ENCODE measurements at places on chromosomes 2 and 18.

DNA sequence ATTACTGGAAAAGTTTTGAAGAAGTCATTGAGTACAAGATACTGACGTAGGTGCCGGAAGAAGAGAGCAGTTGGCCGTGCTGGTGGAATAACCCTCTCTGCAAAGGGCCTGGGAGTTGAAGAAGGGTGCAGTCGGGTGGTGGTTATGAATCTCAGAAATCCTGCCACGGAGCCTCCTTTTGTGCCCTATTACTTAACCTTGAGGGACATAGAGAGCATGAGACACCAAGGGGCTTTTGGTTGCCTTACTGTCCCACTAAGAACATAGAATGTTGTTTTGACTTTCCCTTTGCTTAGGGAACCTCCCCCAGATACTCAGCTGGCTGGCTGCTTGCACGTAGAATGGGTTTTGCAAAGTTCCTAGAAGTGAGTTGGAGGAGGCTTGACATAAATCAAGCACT, 1.3 kb upstream of the CD28 start:
- DNase-seq, result peak; percentile 43

DNA sequence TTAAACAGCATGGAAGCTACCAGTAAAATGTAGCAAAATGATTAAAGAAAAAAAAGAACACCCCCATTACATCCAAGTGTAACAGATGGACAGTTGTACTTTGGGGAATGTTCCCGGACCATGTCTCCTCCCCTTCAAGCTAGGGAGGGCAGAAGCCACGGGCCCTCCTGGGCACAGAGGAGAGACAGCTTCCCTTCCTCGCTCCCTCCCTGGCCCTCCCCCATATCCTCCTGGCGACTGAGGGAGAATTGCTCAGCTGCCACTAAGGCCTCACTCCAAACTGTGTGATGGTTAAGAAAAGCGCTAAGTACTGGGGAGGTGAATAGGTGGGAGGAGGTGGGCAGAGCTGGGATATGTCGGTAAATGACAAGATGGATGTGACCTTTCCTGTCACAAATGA, 358.0 kb downstream of the HRH4 start:
- no peak for DNase-seq

- no peak for DNase-seq
Measured at GRCh38 chr2:174344716-174345461, 10.1 kb downstream of the SP9 start.

- DNase-seq, result no peak
Measured at GRCh38 chr2:19484736-19485135, 126.3 kb upstream of the OSR1 start.

- no peak for DNase-seq
Measured at GRCh38 chr2:231387904-231388724, 7.4 kb upstream of the B3GNT7 start.

DNA sequence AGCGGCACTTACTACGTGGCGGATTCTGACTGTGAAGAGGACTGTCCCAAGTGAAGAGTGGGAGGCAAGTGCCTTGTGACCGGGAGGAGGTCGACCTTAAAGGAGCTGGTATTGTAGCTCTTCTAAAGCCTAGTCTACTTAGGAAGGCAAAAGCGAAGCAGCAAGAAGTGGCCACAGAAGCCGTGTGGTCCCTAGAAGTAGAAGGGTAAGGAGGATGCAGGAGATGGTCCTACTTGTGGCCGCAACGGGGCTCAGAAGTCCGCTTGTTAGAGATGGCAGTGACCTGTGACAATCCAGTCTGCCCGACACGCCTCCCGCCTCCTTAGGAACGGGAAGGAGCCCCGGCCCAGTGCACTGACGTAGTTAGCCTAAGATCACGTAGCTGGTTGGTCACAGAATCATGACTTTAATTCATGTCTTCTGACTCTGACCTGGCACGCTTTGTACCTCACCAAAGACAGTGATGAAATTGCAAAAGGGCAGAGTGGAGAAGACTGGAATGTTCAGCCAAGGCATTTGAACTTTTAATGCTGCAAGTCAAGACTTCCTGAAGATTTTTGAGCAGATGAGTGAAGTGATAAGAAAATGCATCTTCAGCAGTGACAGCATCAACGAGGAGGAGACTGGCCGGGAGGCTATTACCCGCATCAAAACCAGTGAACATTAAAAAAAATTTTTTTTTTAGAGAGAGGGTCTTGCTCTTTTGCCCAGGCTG, 749 bp upstream of the EIF2AK3 start:
- peak; percentile 68 for DNase-seq

DNA sequence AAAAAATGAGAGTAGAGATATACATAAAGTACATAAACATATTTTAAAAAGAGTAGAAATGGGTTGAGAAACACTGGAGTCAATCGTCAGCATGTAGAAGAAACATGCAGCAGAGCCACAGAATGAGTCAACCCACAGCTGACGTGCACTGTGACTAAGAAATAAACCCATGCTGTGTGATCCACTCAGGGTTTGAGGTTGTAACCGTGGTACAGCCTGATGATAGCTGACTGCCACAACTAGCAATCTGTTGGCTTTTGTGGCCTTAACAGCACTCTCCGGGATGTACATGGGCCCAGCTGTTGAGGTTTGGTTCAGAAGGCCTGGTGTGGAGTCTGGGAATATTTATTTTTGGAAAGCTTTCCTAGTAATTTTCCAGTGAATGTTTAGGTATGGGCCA, 554.4 kb upstream of the MEX3C start:
- DNase-seq, result no peak

GRCh38 chr2:137838255-137839092, 125.8 kb upstream of the HNMT start:
- no peak for DNase-seq

GRCh38 chr18:57997820-57998219, 46.2 kb upstream of the NEDD4L start:
- no peak for DNase-seq

DNA sequence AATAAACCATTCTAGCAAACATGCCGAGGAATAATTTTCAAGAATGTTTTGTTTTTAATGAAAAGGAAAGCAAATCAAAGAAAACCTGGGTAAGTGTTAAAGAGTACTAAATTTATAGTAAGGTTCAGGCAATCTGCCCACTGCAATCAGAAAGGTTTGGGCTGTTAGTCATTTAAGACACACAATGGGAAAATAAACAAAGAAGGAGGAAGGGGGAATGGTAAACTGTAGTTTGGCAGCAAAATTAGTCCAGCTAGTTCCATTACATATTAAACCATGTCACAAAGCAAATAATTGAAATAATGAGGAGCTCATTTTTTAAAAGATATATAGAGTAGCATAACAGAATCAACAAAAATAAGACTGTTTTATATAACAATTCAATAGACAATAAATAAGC, 87.5 kb upstream of the COPS8 start:
- no peak for DNase-seq

DNA sequence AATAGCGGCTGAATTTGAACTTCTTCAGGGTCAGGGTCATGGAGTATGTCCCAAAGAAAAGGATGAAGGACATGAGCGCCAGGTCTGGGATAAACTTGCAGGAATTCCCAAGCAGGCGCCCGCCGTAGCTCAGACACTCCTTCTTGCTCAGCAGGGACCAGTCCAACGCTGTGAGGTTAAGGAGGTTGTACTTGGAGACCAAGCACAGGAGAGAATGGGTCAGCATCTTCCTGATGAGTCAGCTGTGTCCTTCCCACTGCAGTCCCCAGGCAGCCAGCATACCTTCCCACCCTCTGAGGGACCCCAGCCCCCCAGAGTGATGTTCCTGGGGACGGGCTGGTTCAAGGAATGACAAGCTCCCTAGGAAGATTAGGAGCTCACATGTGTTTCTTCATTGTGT, 40.9 kb downstream of the MTHFD2 start:
- DNase-seq, result no peak

DNA sequence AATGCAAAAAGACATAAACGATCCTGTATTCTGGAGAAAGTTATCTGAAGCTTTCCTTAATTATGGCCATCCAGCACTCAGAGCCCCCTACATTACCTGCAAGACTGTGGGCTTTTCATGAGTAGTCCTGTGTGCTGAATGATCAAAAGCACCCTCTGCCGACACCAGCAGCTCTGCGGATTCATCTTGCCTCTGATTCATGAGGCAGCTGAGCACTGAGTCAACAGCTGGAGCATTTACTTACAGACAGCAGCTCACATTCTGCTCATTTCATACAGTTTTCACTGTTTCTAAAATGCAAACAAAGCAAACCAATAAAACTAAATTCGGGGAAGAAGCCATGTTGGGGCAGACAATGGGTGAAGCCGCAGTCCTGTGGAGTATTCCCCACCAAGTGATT, 886.5 kb downstream of the CNTNAP5 start:
- DNase-seq, result no peak

DNA sequence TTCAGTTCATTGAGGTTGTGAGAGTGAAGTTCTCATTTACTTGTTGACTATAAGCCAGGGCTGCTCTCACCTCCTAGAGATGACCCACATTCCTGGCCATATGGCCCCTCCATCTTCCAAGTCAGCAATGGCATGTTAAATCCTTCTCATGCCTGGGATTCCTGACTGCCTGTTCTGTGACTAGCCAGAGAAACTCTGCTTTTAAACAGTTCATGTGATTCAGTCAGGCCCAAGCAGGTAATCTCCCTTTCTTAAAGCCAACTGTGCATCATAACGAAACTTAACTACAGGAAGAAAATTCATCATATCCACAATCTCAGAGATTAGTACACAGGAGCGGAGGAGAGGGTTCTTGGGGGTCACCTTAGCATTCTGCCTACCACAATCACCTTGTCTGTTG, 11.5 kb downstream of the DPP4 start:
- no peak for DNase-seq

DNA sequence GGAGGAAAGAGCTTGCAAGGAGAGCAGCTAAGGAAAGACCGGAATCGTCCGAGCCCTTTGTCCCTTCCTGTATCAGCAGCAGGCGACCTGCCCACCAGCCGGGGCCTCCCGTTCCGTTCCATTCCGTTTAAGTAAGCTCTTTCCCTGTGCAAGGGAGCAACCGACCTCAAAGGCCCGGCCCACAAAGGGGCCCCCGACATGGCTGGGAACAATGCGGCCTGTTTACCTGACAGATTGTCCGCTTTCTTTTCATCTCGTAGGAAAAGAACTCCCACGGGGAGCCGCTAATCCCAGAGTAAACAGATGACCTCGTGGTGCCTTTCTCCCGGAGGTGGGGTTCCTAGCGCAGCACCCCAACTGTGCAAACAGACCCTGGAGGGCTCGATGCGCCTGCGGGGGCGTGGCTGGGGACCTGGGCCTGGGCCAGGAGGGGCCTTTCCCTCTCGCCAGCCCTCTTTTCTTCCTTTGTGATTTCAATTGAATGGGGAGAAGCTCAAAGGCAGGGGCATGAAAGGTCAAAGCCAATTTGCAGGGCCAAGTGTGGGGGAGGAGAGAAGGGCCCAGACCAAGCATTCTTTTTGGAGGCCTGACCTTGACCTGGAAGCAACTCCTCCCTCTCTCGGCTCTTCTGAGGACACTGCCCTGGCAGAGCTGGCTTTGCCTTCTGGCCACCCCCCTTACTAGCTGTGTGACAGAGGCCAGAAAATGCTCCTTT, 120.2 kb downstream of the INHBB start:
- DNase-seq, result no peak

DNA sequence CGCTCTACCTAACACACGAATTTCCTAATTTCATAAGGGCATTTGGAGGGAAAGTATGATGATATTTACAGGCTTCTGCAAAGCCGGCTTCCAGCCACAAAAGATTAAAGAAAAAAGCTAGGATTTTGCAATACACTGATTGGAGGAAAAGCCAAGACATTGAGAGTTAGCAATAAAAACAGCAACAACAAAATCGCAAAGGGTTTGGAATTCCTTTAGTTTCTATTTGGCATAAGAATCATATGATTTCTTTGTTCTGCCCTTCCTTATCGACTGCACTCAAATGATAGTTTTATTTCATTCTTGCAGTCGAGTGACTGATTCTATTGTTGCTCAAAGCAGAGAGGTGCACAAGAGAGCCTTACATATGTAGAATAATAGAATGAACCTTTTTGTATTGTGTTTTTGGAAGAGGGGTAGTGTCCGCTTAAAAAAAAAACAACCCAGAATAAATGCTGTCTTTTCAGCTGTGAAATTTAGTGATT, 3.9 kb upstream of the ZNF532 start:
- DNase-seq, result no peak

- DNase-seq, result no peak
Measured at GRCh38 chr18:55384551-55385275, 203.3 kb downstream of the TCF4 start.

- no peak for DNase-seq
Measured at GRCh38 chr18:65021021-65021420, 729.8 kb upstream of the CDH7 start.

- no peak for DNase-seq
Measured at GRCh38 chr2:178279142-178279541, 84.8 kb downstream of the OSBPL6 start.

DNA sequence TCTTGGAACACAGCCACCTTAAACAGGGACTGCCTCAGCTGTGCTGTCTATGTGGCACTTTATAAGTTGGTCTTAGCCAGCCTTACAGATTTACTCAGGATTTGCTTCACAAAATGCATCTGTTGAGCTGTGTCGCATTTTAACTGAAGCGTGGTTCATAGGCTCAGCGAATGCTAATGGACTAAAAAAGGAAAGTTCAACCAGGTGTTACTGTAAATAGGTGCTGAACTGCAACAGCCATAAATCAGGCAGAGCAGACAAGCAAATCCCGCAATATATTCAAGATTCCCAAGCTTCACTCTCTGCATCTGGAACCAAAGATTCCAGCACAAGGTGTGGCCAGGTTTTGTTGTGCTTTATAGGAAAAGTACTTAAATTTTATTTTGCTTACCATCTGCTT, 130.0 kb downstream of the EPHA4 start:
- DNase-seq, result no peak

- no peak for DNase-seq
Measured at GRCh38 chr2:136005462-136006196, 20.2 kb upstream of the DARS1 start.

DNA sequence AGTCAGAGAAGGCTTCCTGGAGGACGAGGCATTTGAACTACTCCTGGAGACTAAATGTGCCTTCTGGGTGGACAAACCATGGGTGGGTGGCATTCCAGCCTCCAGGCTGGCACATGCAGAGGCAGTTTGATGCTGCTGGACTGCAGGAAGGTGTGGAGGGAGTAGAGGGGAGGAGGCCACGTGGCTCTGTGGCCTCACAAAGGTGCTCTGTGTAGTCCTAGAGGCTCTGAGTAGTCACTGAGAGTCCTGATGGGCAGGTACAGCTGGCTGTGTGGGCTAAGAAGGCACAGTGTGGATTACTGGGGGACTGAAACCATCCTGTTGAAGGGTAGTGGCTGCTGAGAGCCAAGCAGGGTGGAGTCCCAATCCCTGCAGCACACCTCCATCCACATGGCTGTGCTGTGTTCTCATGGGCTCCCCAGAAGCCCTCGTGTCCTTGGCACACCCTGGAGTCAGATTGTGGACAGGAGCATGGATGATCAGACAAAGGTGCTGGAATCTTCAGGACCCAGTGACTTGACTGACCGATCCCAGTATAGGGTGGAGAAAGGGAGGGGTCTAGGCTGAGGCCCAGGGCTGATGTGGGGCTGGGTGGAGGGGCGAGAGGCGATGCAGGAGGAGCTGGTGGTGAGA, 87.4 kb upstream of the HS6ST1 start:
- DNase-seq, result no peak

DNA sequence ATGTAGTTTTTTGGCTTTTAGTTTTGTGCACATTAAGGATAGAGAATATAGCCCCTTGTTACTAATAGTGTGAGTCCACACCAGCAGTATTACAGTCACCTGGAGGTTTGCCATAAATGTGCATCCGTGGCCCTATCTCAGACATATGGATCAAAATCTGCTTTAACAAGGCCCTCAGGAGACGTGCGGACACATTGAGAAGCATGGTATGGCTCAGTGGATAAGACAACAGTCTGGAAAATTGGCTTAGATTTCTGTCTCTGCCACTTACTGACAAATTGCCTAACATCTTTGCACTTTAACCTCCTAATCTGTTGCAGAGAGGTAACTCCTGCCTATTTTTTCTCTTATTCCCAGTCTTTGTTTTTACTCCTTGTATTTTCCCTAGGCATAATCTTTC, 307.2 kb upstream of the DLGAP1 start:
- no peak for DNase-seq

All from T-helper 9 cell (primary cell).